ENCODE measurements at places on chromosomes 16 and 17. TPM values are rescaled to one million over a fixed set of nuclear protein-coding genes. Genes with fewer than 3 reads are reported as not detected.

STH gene
- total RNA-seq: not detected

ZNF423 gene
- total RNA-seq: not detected

TBC1D3 gene
- total RNA-seq: not detected

FAHD1 gene
- total RNA-seq: 14.5 TPM

CTRL gene
- 5.5 TPM for total RNA-seq

SOX9 gene
- not detected for total RNA-seq

ATP1B2 gene
- total RNA-seq: not detected

VWA3A gene
- total RNA-seq: not detected

AARS1 gene
- total RNA-seq: 103 TPM

ABCA5 gene
- total RNA-seq: 14.5 TPM

DCTN5 gene
- total RNA-seq: 71.9 TPM

C17orf67 gene
- total RNA-seq: 3.1 TPM

MT1M gene
- not detected for total RNA-seq

ZCCHC14 gene
- 2.7 TPM for total RNA-seq

MYADML2 gene
- total RNA-seq: not detected

PTX4 gene
- not detected for total RNA-seq

PRKAR1A gene
- total RNA-seq: 210 TPM

CNOT1 gene
- total RNA-seq: 262 TPM

WNK4 gene
- 0.66 TPM for total RNA-seq

TUBG2 gene
- total RNA-seq: 8.0 TPM

KRT39 gene
- not detected for total RNA-seq

KRT34 gene
- not detected for total RNA-seq

CRHR1 gene
- not detected for total RNA-seq

RBFOX1 gene
- total RNA-seq: not detected

RUNDC3A gene
- not detected for total RNA-seq

TNK1 gene
- 2.6 TPM for total RNA-seq
